ENCODE measurements at places on chromosomes 4 and X.

GRCh38 chrX:103883533-103883932 is 51.5 kb upstream of the RAB9B start:
- no peaks in the 10 kb centered on the region for H3K36me3 ChIP-seq
- H3K27me3 ChIP-seq: no peaks in the 10 kb centered on the region
- H3K4me1 ChIP-seq: no peaks in the 10 kb centered on the region
- H3K27ac ChIP-seq: no peak overlapping the region
- no peak for DNase-seq
- H3K4me3 ChIP-seq: no peak overlapping the region

- H3K27me3 ChIP-seq: no peaks in the 10 kb centered on the region
- no peak overlapping the region for H3K4me3 ChIP-seq
- no peak overlapping the region for H3K27ac ChIP-seq
Measured at GRCh38 chr4:5746829-5747737, 36.1 kb downstream of the EVC start.

GRCh38 chr4:155703486-155704247 is 37.0 kb downstream of the GUCY1A1 start:
- DNase-seq: no peak
- H3K4me3 ChIP-seq: no peak overlapping the region
- no peaks in the 10 kb centered on the region for H3K4me1 ChIP-seq

DNA sequence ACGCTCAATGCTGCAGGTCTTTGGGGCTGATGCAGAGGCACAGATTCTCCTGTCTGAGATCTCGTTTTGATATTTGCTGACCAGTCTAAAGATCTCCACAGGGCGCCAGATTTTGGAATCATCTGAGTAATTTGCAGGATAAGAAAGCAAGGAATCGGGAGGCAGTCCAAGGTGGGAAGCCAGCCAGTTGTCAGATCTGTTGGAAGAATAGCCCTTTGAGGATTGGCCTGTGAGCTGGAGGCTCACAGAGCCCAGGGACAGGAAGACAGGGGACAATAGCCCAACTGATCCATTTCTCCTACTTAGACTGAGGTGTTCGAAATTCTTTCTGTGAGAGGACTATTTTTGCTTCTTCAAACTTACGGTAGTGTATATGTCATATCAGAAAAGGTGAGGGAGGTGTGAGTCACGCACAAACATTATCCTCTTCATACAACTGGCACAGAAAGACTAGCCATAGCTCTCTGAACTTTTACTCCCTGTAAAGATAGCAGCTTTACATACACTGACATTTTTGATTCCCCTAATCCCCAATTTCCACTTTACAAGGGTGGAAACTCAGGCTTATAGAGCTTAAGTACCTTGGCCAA is 8.8 kb downstream of the DIPK2B start:
- no peak for DNase-seq
- no peaks in the 10 kb centered on the region for H3K27me3 ChIP-seq
- H3K36me3 ChIP-seq: no peaks in the 10 kb centered on the region
- peaks cover 7% of the 10 kb centered on the region for H3K4me1 ChIP-seq
- no peak overlapping the region for H3K4me3 ChIP-seq

GRCh38 chr4:119585771-119586170 is 42.8 kb downstream of the PDE5A start:
- no peak for DNase-seq
- no peaks in the 10 kb centered on the region for H3K36me3 ChIP-seq
- no peak overlapping the region for H3K27ac ChIP-seq
- H3K27me3 ChIP-seq: peaks cover 7% of the 10 kb centered on the region

GRCh38 chrX:11309220-11309619 is 16.0 kb downstream of the AMELX start:
- H3K27me3 ChIP-seq: no peaks in the 10 kb centered on the region
- H3K4me1 ChIP-seq: no peaks in the 10 kb centered on the region
- no peaks in the 10 kb centered on the region for H3K36me3 ChIP-seq
- H3K27ac ChIP-seq: no peak overlapping the region

DNA sequence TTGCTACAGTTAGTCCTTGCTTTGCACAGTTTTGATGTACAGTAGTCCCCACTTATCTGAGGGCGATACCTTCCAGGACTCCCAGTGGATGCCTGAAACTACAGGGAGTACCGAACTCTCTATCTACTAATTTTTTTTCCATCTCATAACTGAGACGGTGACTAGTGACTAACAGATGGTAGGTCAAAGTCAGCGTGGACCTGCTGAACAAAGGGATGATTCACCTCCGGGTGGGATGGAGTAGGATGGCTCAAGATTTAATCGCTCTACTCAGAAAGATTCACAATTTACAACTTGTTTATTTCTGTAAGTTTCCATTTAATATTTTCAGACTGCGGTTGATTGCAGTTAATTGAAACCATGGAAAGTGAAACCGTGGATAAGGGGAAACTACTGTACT is 655.8 kb downstream of the ZNF674 start:
- no peak for DNase-seq
- no peaks in the 10 kb centered on the region for H3K27me3 ChIP-seq
- H3K36me3 ChIP-seq: no peaks in the 10 kb centered on the region
- no peaks in the 10 kb centered on the region for H3K4me1 ChIP-seq
- H3K4me3 ChIP-seq: no peak overlapping the region
- no peak overlapping the region for H3K27ac ChIP-seq

- no peak overlapping the region for H3K4me3 ChIP-seq
- DNase-seq: no peak
- no peaks in the 10 kb centered on the region for H3K27me3 ChIP-seq
- peaks cover 20% of the 10 kb centered on the region for H3K4me1 ChIP-seq
Measured at GRCh38 chr4:83272900-83273299, 11.7 kb downstream of the COQ2 start.

GRCh38 chr4:176885224-176885623 is 92.5 kb upstream of the VEGFC start:
- H3K36me3 ChIP-seq: no peaks in the 10 kb centered on the region
- no peak overlapping the region for H3K4me3 ChIP-seq
- no peaks in the 10 kb centered on the region for H3K4me1 ChIP-seq
- no peak overlapping the region for H3K27ac ChIP-seq
- no peak for DNase-seq

GRCh38 chr4:24237709-24238108 is 346.6 kb downstream of the DHX15 start:
- no peaks in the 10 kb centered on the region for H3K27me3 ChIP-seq
- no peak overlapping the region for H3K27ac ChIP-seq
- no peak for DNase-seq
- no peaks in the 10 kb centered on the region for H3K4me1 ChIP-seq
- H3K36me3 ChIP-seq: no peaks in the 10 kb centered on the region

GRCh38 chr4:159003420-159004253 is 99.2 kb upstream of the RAPGEF2 start:
- H3K27me3 ChIP-seq: peaks cover 7% of the 10 kb centered on the region
- no peak for DNase-seq
- H3K4me1 ChIP-seq: peaks cover 9% of the 10 kb centered on the region
- H3K4me3 ChIP-seq: no peak overlapping the region
- no peaks in the 10 kb centered on the region for H3K36me3 ChIP-seq

DNA sequence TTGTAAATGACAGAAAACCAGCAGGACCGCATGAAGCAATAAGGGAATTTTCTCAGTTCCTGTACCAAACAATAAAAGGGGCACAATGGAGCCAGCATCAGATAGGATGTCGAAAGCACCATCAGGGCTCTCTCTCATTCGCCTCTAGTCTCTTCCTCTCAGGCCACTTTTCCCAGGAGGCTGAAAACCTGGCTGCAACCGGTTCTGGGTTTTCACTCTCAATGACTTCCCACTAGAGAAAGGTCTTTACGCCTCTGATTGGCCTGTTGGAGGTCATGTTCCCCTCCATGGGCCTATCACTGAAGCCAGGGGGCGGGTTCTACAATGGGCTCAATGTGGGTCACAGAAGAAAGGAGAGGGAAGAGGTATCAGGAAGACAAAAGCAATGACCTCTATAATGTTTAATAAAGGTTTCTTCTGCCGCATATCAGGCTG is 29.3 kb downstream of the ZNF827 start:
- no peak overlapping the region for H3K4me3 ChIP-seq
- peaks cover 9% of the 10 kb centered on the region for H3K4me1 ChIP-seq
- no peaks in the 10 kb centered on the region for H3K27me3 ChIP-seq
- H3K36me3 ChIP-seq: peaks cover 13% of the 10 kb centered on the region
- H3K27ac ChIP-seq: no peak overlapping the region
- no peak for DNase-seq

DNA sequence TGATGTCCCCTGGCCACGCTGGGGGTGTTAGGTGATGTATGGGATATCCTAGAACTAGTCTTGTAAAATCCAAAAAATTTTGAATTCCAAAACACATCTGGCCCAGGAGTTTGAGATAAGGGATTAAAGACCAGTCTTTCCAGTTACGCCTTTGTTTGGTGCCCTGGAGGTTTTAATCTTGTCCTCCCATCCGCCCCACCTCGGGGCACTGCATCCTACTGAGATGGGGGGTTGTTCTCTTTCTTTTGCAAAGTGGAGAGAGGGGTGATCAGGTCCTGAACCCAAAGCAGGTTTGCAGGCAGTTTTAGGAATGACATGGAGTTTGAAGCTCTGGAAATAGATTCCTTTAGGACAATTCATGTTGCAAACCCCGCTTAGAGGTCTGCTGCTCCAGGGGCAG is 1.8 kb downstream of the SUV39H1 start:
- DNase-seq: no peak
- peaks cover 60% of the 10 kb centered on the region for H3K4me1 ChIP-seq
- peak overlapping the region; percentile 25 for H3K27ac ChIP-seq
- H3K36me3 ChIP-seq: peaks cover 36% of the 10 kb centered on the region

GRCh38 chr4:3407171-3407771 is 34.5 kb upstream of the HGFAC start:
- H3K4me3 ChIP-seq: no peak overlapping the region
- no peak for DNase-seq
- no peaks in the 10 kb centered on the region for H3K36me3 ChIP-seq
- H3K27ac ChIP-seq: no peak overlapping the region

GRCh38 chrX:73977542-73978169 is 326.3 kb upstream of the ZCCHC13 start:
- H3K36me3 ChIP-seq: peaks cover 5% of the 10 kb centered on the region
- H3K27ac ChIP-seq: peak overlapping the region; percentile 71
- no peak overlapping the region for H3K4me3 ChIP-seq
- no peak for DNase-seq
- H3K4me1 ChIP-seq: peaks cover 11% of the 10 kb centered on the region

GRCh38 chrX:23246001-23246400 is 88.6 kb upstream of the PTCHD1 start:
- H3K4me1 ChIP-seq: no peaks in the 10 kb centered on the region
- H3K36me3 ChIP-seq: no peaks in the 10 kb centered on the region
- no peak overlapping the region for H3K4me3 ChIP-seq
- no peak overlapping the region for H3K27ac ChIP-seq

GRCh38 chrX:68533656-68534055 is 34.8 kb downstream of the YIPF6 start:
- no peak overlapping the region for H3K4me3 ChIP-seq
- no peaks in the 10 kb centered on the region for H3K27me3 ChIP-seq
- no peaks in the 10 kb centered on the region for H3K4me1 ChIP-seq
- H3K27ac ChIP-seq: no peak overlapping the region
- no peak for DNase-seq

- peak overlapping the region; percentile 67 for H3K4me3 ChIP-seq
- peaks cover 91% of the 10 kb centered on the region for H3K4me1 ChIP-seq
- peak overlapping the region; percentile 90 for H3K27ac ChIP-seq
- no peaks in the 10 kb centered on the region for H3K27me3 ChIP-seq
- DNase-seq: peak; percentile 75
Measured at GRCh38 chr4:153497091-153497531, 31.0 kb downstream of the TMEM131L start.

DNA sequence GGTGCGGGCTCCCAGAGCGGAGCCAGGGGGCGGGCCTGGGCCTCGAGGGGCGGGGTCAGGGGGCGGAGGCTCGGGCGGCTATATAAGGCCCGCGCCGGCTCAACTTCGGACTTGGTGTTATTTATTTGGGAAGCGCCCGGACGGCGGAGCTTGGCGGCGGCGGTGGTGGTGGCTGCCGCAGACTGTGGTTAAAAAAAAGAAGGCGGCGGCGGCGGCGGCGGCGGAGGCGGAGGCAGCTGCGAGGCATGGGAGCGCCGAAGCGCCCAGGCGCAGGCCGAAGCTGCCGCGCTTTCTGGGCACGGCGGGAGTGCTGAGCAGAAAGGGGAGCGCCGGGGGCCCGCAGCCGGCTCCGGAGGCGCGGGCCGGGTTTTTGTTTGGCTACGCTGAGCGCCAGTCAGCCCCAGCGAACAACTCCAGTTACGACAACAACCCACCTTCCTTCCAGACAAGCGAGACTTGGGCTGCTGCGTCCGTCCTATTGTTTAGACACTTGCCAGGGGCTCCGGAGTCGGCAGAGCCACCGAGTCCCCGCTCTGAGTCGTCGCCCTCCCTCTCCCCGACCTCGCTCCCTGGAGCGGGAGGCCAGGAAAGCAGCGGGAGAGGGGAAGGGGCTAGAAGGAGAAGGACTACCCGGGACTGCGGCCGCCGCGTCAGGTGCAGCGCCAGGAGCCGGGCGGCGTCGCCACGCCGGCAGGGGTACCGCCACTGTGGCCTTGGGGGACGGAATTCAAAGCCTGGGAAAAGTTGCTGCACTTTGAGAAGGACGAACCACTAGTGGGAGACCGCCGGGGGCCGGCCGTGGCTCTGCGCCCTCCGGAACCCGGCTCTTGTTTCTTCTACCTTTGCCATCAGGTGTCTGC is at the start of gene SLIT2:
SLIT2 (plus strand) TSS at position 110 of the 860 bp plus-strand sequence. CDS start 1,911 bp downstream, outside the sequence.
- peak within 1 kb of the TSS; percentile 5 for H3K4me3 ChIP-seq
- DNase-seq: peak; percentile 35
- peaks cover 5% of the 10 kb centered on the region for H3K36me3 ChIP-seq

- H3K36me3 ChIP-seq: no peaks in the 10 kb centered on the region
- H3K27me3 ChIP-seq: peaks cover 18% of the 10 kb centered on the region
- H3K4me3 ChIP-seq: no peak overlapping the region
- no peaks in the 10 kb centered on the region for H3K4me1 ChIP-seq
- no peak overlapping the region for H3K27ac ChIP-seq
- peak; percentile 46 for DNase-seq
Measured at GRCh38 chr4:47662975-47663374, 174.9 kb downstream of the CORIN start.

DNA sequence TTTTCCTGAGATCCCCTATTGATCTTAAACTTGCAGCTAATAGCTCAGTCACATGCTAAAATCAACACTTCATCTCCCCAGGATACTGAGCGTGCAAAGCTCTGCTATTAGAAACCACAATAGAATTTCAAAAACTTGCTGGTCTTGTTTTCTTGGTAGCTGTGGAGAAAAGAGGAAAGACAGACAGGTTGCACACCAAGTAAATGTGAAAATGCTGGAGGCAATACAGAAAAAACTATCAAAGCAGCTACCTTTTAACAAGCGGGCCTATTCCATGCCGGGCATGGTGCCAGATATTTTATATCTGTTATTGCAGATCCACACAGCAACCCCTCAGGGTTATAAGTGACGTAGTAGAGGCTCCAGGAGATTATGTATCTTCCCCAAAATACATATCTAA is 171.9 kb downstream of the DCTD start:
- no peak overlapping the region for H3K4me3 ChIP-seq
- no peaks in the 10 kb centered on the region for H3K36me3 ChIP-seq
- H3K27ac ChIP-seq: no peak overlapping the region
- no peaks in the 10 kb centered on the region for H3K27me3 ChIP-seq
- DNase-seq: no peak
- H3K4me1 ChIP-seq: no peaks in the 10 kb centered on the region

GRCh38 chrX:2693113-2694002 is 2.3 kb downstream of the CD99 start:
- DNase-seq: no peak
- H3K27ac ChIP-seq: peak overlapping the region; percentile 97
- no peaks in the 10 kb centered on the region for H3K27me3 ChIP-seq
- H3K4me3 ChIP-seq: peak overlapping the region; percentile 99
- H3K4me1 ChIP-seq: peaks cover 59% of the 10 kb centered on the region

GRCh38 chr4:150418757-150419410 is 163.1 kb upstream of the MAB21L2 start:
- DNase-seq: no peak
- H3K27me3 ChIP-seq: no peaks in the 10 kb centered on the region

Data from activated CD8-positive, alpha-beta T cell treated with anti-CD3 and anti-CD28 coated beads, Interleukin-2, amount 10 ng/mL, durations not matched to agents 7 days and 5 days (primary cell).